Caco-2 (cell line): ENCODE measurements at places on chromosomes 1 and 21.

GRCh38 chr1:209642816-209643215, 9.4 kb downstream of the LAMB3 start:
- DNase-seq = no peak

DNA sequence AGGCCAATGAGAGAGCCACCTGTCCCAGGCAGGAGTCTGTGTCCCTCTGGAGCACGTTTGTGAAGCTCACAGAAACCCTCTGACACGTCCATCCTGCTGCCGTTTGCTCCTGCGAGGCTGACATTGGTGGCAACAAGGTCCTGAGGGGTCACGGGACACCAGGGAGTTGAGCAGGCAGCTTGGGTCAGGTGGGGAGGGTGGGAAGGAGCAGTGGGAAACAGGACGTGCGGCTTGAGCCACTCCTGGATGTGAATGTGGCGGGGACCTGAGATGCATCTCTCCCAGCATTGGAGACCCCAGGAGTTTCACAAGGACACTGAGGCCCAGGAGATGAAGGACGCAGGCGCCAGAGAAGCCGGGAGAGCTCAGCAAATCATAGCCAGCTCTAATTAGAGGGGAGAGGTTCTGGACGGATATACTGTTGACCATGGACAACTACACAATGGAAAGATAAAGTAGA, 149.0 kb downstream of the PEX14 start:
- DNase-seq = no peak

- DNase-seq = no peak
Measured at GRCh38 chr21:37759777-37760176, 156.5 kb downstream of the KCNJ6 start.

DNA sequence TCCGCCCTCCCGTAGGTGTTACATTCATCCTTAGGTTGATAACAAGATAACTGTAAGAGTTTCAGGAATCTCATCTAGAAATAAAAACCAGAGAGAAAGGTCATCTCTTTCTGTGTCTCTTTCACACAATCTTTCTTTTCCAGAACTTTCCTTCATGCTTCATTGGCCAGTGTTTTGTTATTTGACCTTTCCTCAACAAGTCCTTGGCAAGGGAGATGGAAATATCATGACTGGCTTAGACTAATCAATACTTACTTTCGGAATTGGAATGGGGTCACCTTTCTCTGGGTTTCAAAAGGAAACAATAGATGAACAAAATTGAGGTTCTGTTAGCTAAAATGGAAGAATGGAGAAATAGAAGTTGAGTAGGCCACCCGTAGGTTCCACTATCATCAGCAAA, 72.9 kb upstream of the PPP2R5A start:
- DNase-seq = no peak

DNA sequence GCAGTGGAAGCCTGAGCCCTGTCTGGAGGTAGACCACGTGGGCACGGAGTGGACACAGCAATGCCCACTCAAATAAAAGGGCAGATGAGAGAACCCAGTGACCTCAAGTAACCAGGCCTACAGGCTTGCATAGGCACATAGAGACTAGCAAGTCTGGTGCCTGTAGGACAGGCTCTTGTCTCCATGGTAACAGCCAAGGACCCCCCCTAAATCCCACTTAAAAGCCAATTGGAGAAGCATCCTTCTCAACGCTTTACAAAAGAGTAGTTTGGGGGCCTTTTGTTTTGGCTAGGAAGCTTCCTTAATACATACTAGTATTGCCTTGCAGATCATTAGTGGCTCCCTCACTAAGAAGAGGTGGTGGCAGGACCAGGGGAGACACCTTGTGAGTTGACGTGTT, 63.9 kb downstream of the VWA5B1 start:
- DNase-seq = no peak

GRCh38 chr21:43912500-43912899, 47.5 kb downstream of the AGPAT3 start:
- DNase-seq = no peak

DNA sequence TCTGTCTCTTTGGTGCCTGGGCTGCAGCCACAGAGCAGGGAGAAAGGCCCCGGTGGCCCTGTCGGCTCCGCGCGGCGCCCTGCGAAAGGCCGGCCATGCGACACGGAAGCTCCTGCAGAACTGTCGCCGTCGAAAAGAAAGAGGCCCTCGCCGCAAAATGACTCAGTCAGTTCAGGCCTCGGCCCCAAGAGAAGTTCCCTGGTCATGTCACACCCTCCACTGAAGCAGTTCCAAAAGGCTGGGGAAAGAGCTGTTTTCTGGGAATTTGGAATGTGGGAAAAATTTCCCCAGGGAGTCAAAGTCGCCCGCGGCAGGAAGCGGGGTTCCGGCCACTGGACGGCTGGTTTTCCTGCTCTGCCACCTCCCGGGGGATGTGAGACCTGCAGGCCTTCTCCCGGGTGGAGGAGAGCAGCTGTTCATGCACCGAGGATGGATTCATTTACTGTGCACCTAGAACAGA, 115.8 kb upstream of the ZNF678 start:
- DNase-seq = no peak

DNA sequence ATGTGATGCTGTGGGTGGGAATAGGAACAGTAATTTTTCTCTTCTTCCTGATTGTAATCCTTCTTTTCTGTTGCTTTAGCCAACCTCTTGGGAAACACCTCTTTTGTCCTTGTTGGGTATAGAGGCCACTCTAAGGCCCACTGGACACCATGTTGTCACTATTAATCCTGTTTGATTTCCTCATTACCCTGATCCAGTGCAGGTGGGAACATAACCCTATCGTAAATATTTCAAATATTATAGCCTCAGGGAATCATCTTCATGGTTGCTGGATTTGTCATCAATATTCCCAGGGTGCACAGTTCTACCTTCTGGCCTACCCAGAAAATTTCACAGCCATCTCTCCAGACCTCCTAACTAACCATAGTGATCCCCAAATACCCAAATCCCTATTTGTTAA, 27.9 kb upstream of the SLC6A9 start:
- no peak for DNase-seq

DNA sequence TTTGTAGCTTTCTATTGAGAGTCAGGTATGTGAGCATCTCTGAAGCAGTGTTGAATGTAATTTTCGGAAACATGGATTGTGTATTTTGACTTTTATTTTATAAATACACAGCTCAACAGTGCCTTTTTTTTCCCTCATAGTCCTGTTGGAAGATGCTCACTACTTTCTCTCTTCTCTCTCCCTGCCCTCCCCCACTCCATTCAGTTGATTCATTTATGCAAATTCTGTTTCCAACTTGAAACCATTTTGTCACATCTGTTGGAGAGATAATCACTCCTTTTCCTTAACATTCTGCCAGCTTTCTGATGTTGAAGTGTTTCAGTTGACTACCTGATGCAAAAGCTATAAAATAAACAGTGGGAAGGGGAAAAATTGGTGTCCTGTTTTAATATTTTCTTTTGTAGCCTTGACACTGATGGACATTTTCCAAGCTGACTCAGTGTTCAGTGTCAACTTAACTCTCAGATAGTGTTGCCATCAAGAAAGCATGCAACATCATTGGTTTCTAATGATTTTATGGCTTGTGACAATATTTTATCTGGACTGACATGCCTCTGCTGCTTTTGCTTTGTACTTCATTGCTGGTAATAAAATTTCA, 194.5 kb downstream of the HS2ST1 start:
- DNase-seq = no peak

DNA sequence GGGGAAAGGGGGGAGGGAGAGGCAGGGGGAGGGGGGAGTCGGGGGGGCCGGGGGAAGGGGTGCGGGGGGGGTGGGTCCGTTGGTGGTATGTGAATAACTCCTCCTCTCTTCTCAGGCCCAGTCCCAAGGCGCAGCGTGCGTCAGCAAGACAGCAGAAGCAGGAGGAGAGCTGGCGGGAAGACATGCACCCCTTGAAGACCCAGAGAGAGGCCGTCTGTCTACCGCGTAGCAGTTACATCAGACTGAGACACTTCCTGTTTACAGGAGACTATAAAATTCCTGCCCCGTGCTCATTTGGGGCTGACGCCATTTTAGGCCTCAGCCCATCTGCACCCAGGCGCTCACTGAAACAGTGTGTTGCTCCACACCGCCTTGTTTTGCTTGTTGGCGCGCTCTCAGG, 55.3 kb downstream of the SETD4 start:
- no peak for DNase-seq

- DNase-seq = no peak
Measured at GRCh38 chr1:3071565-3072390, 2.8 kb downstream of the PRDM16 start.

DNA sequence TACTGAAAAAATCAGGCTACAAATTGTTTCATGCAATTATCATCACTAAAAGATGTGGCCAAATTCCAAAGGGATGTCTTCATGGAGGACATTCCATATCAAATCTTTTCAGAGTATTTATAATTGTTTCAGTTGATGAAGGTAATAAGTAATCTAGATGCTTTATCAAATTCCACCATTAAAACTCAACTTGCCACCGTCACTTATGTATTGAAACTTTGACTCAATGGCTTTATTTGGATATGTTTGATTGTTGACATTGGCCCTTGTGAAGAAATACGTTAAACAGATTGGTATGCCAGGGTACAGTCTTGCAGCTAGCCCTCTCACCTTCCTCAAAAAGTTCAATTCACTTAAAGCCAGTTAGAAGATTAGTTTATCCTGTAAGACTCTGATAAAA, 32.2 kb upstream of the PALMD start:
- DNase-seq = no peak

- no peak for DNase-seq
Measured at GRCh38 chr1:112461200-112461871, 47.4 kb upstream of the WNT2B start.

DNA sequence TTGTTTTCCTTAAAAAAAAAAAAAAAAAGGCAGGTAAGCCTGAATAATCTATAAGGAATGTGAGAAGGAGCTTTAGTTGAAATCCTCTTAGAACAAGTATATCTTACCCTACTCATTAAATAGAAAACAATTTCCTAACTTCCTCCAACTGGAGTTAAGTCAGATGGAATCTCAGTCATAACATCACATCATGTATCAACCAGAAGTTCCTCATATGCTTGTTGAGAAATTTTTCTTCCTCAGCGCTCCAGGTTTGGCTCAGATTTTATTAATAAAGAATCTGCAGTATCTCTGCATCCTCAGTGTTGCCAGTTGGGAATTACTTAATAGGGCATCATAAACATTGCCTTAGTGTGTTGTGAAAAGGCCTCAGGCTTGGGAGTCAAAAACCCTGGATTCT, 37.6 kb downstream of the DUSP10 start:
- DNase-seq = no peak

GRCh38 chr1:38997034-38997900, 6.2 kb downstream of the AKIRIN1 start:
- DNase-seq = no peak

DNA sequence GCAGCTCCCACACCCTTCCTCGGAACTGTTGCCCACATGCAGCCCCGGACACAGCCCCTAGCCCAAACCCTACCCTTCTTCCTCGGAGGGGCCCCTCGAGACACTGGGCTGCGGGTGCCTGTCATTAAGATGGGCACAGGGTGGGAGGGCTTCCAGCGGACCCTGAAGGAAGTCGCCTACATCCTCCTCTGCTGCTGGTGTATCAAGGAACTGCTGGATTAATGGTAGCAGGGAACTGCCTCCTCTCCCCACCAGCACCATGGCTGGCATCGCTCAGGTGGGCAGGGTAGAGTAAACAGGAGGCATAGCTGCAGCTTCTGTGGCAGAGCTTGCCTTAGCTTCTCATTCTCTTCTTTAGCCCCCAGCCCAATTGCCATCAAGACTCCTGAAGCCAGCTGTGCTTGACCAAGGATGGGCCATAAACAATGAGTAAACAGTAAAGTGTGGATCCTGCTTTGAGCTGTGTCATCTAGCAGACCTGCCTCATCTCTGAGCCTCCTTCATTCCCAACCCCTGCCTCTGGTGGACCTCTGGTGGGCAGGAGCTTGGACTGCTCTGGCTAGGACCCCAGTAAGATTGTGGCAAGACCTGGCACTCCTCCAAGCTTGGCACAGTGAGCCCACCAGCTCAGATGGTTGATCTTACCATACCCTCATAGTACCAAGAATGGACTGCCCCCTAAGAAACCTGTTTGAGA, at the start of gene LENEP:
TSS of gene LENEP (plus strand) at position 15 of the 697 bp plus-strand sequence. CDS start at position 37, 22 bp downstream.
- no peak for DNase-seq
